Memory B cell (primary cell): ENCODE measurements at places on chromosomes 6 and 20.
A peak's percentile ranks its signal among the peaks of the same experiment; 100 is the strongest.

DNA sequence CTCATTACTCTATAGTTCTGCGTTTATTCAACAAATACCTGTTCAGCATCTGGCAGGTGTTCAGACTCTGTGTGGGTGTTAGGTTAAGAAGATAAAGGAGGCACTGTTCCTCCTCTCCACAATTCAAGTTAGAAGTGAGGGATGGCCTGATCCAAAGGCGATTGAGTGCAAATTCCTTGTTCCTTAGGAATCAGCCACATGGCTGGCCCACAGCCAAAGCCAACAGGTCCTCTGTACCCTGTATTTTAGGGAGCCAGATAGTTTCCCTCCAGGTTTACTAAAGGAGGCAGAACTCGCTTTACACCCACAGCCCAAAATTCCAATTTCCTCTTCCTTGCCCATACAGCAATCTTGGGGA lies 5.0 kb upstream of the CD40 start:
- DNase-seq: no peak

DNA sequence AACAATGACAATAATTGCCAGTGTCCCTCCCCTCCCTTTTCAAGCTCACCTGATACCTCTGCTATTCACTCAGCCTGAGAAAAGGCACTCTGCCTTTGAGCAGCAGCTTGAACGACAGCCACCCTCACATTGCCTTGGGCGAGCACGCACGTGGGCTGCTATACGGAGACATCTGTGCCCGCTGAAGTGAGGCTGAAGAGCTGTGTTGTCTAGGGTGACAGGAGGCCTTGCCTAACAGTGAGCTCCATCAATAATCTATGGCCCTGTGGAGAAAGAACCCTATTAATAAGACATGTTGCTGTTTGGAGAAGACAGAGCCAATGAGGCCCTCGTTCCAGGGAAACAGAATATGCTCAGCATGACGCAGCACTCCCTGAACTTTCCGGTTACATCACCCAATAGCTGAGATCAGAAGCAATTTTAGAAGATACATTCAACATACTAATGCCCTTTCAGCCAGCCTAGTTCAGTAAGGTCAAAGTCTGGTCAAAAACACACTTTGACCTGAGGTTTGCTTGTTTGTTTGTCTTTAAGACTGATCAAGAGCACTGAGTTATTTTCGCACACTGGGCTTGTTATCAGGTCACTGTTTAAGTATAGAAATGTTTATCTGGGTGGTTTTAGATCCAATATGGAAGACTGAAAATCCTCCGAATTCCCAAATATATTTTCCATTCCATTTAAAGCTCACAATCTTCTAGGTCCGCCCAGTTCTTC lies 30.6 kb downstream of the RBM24 start:
- DNase-seq: no peak

DNA sequence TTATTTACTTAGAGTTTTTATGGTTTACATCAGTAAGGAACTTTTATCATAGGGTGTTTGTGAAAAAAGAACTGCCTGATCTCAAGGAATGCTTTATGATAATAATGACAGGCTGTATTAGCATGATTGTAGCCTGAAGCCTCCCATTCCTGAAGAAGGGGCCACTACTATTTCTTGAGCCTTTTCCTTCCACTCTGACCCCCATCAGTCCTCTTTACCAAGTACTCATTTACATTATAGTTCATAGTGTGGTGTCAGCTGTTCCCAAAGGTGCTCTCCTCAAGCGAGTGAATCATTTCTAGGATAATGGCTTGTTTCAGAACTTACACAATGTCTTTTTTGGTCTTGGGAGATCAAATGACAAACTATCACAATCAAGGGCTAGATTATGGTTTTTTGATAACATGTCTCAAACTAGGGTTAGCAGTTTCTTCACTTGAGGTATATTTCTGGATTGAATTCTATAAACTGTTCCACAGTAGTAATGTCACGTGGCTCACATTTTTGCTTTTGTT lies 283.6 kb downstream of the CDKAL1 start:
- DNase-seq: no peak

GRCh38 chr6:35161266-35161665 lies 20.1 kb upstream of the TCP11 start:
- no peak for DNase-seq

- no peak for DNase-seq
Observed at GRCh38 chr20:41390889-41391288, 24.3 kb upstream of the EMILIN3 start.

DNA sequence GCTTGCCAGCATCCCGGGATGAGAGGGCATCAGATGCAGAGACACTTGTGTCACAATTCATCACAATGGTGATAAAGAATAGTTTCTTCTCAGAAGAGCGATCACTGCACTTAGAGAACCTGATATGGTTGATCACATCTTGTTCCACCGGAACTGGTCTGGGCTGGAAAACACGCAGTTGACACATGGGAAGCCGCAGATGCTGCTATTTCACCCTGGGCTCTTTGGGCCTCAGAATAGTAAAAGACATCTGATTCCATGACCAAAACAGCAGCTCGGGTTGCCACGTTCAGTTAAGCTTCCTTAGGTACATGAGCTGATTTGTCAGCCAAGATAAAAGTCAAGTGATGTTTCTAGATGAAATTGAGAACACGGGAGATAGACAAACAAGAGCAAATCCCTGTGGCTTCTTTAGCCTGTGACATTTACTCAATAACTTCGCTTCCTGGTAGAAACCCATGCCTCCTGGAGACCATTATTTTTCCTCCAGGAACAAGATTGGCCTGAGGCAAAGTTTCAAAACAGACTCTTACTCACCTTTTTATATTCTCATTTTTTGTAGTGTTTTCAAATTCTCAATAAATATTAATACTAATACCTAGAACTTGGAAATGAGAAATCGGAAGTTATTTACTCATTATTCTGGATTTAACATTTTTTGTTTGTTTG lies 59.4 kb downstream of the TRMT6 start:
- no peak for DNase-seq

DNA sequence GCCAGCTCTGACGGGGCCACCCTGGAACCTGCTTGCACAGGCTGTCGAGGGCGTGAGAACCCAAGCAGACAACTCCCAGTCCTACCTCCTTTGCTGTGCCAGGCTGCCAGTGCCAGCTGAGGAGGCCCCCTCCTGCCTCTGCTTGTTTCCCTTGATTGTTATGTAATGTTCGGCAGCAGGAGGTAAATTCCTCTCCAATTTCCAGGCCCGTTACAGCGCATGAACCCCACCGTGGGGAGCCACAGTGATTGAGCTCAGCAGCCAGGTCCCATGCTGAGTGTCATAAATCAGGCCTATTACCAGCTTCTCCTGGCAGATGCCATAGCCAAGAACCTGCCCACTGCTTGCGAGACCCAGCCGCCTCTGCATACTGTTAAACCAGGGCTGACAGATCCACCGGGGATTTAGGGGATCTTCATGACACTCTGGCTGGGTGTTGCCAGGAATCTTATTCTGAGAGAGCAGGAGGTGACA lies 320.5 kb downstream of the DHX35 start:
- no peak for DNase-seq

GRCh38 chr6:90197854-90198496 lies 98.7 kb downstream of the BACH2 start:
- no peak for DNase-seq

GRCh38 chr20:63274381-63275228 lies 2.0 kb downstream of the ARFGAP1 start:
- DNase-seq: no peak

GRCh38 chr6:120938876-120939472 lies 395.3 kb downstream of the TBC1D32 start:
- DNase-seq: no peak

DNA sequence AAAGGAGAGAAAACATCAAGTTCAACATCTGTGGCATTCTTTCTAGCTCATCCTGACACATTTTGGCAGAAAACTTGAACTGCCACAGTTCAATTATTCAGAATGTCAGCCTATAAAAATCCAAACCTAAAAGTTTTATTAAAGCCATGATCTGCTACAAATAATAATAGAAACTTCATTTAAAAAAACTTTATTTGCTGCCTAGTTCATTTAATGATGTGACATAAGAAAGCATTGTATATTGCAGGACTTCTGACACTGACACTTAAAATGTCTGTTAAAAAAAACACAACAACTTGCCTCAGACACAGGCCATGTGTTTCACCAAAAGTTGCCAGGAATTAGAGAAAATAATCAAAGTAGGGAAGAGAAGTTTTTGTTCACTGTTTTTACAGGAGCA lies 88.3 kb upstream of the HTR1E start:
- DNase-seq: no peak

DNA sequence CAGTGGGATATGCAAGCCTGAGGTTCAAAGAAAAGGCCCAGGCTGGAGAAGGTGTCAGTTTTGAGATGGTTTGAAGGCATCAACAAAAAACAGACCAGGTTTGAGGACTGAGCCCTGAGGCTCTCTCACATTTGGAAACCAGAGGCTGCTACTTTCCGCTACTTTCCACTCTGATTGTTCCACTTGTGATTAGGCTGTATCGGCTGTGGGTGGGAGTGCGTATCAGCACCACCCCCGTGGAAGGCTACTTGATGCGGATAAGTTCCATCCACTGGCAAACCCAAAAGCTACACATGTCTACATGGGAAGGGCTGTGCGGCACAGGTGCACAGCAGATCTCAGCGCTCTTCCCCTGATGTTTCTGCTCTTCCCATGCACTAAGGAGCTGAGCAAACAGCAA lies 198.7 kb downstream of the GMPR start:
- no peak for DNase-seq

GRCh38 chr20:51424270-51425117 lies 118.0 kb downstream of the NFATC2 start:
- DNase-seq: peak; percentile 44

- DNase-seq: no peak
Observed at GRCh38 chr6:49776444-49776843, 10.6 kb downstream of the PGK2 start.

GRCh38 chr20:57625181-57625958 lies 5.1 kb upstream of the ZBP1 start:
- DNase-seq: no peak

- DNase-seq: peak; percentile 34
Observed at GRCh38 chr20:45933266-45934045, 1.0 kb upstream of the PCIF1 start.

DNA sequence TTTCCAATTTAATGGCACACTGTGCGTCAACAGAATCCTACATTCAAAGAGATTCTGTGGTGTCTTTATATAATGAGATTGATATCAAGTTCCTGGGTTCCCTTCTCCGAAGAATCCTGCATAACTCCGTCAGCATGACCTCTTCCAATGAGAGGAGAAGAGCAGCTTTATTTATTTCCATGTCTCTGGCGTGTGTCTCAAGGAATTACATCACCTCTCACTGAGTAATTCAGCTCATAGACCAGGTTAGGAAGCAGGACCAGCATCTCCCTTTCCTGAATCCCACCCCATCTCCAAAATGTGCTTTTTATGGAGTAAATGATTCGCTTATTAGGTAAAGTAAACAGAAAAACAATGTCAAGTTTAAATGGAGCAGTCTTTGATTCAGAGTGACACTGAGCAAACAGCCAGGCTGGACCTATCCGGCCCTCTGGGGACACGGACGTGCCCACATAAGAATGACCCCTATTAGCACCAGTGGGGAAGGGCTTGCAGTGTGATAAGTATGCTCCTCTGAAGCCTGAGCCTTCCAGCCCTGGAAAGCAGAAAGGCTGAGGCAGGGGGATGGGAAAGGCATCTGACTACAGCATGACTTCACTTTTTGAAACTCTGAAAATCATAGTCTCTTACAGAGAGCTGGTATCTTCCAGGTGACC lies 165.2 kb downstream of the CLIC5 start:
- DNase-seq: no peak

DNA sequence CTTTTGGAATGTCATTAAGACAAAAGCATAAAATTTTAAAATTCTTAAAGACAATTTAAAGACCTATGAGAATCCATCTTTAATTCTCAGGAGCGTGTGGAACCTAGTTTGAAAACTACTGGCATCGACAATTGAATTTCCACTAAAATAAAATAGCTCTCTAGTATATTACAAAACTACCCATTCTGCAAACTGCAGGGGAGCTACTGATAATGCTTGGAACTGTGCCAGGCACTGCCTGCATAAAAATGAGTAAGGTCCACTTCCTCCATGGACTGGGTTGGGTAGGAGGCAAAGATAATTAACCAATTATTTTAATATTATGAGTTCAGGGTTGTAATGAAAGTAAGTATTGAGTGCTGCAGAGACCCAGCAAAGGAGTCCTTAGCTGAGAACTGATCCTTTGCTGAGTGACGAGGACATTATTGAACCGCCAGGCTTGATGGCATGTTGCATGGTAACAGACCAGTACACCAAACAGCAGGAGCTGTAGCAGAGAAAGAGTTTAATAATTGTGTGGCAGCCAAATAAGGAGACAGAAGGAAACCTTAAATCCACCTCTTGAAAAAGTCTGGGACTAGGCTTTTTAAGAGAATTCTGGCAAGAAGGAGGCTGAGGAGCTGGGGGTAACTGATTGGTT lies 261.3 kb downstream of the ESR1 start:
- no peak for DNase-seq

- DNase-seq: no peak
Observed at GRCh38 chr6:112150363-112150762, 63.0 kb downstream of the FAM229B start.

- no peak for DNase-seq
Observed at GRCh38 chr6:44110005-44110676, 17.1 kb downstream of the MRPL14 start.

DNA sequence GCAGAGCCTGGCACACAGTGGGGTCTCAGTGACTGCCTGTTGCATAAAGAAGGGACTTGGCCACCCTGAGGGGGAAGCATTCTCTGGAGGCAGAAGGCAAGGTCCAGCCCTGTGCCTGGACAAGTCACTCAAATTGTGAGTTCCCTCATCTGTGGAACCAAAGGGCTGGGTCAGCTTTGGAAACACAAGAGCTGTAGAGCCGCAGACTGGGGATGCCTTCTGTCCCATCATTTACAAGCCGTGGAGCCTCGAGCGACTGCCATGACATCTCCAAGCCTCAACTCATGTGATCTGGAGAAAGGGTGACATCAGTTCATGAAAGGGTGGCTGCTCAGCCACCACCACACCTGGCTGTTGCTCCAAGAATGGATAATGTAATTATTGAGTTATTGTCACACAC lies 20.4 kb upstream of the SIRPD start:
- DNase-seq: no peak

DNA sequence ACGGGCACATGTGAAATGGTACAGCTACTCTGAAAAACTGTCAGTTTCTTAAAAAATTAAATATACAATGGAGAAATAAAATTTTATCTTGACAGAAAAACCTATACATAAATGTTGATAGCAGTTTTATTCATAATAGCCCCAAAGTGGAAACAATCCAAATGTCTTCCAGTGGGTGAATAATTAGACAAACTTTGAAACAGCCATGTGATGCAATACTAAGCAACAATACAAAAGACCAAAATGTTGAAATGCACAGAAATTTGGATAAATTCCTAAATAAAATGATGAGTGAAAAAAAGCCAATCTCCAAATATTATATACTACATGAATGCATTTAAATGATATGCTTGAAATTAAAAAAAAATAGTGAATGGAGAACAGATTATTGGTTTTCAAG lies 523.1 kb downstream of the HTR1B start:
- no peak for DNase-seq

DNA sequence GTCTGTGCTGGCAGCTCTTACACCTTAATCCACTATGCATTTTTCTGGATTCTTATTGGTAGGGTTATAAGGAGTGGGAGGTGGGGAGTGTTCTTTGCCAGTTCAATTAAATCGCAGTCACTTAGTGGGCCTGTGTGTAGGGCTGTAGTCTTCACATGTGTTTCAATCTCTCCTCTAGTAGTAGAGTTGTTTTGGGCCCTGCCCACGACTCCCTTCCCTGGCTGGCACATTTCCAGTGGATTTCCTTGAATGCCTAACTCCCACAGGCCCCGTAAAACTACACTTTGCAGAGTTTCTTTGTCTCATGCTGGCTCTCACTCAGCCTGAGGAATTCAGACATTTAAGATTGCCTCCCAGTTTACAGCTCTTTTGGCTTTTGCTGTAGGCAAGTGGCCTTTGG lies 414.0 kb upstream of the OPRM1 start:
- no peak for DNase-seq

GRCh38 chr6:33217681-33218080 lies 9.4 kb downstream of the RING1 start:
- no peak for DNase-seq
